ENCODE measurements at places on chromosomes 4 and X. TPM values are rescaled to one million over a fixed set of nuclear protein-coding genes. Genes with fewer than 3 reads are reported as not detected.

The ASB12 gene
- total RNA-seq = not detected

The ATP6AP1 gene
- total RNA-seq = 122 TPM

The REPS2 gene
- 9.6 TPM for total RNA-seq

The TMEM150C gene
- 3.6 TPM for total RNA-seq

The GASK1B gene
- 33.1 TPM for total RNA-seq

The TMSB15A gene
- 3.0 TPM for total RNA-seq

The GYPE gene
- total RNA-seq = 4.2 TPM

The ODAM gene
- total RNA-seq = not detected

The CXCL13 gene
- total RNA-seq = 510 TPM

The HELT gene
- total RNA-seq = not detected

The MGAT4D gene
- total RNA-seq = not detected

The TCP11X2 gene
- not detected for total RNA-seq

The NEUROG2 gene
- total RNA-seq = not detected

The SHOX gene
- total RNA-seq = not detected

The DIAPH2 gene
- 32.1 TPM for total RNA-seq

The CSAG3 gene
- not detected for total RNA-seq

The ITIH6 gene
- not detected for total RNA-seq

The CXorf51A gene
- not detected for total RNA-seq

The GNRHR gene
- total RNA-seq = not detected

The ERAS gene
- total RNA-seq = not detected

The SRD5A3 gene
- 7.0 TPM for total RNA-seq

The CYTL1 gene
- total RNA-seq = 1.1 TPM

The GYG2 gene
- 0.30 TPM for total RNA-seq

The SSX2 gene
- total RNA-seq = not detected

All from spleen (tissue), 13 donors.